ENCODE measurements at places on chromosomes 5 and 9.

DNA sequence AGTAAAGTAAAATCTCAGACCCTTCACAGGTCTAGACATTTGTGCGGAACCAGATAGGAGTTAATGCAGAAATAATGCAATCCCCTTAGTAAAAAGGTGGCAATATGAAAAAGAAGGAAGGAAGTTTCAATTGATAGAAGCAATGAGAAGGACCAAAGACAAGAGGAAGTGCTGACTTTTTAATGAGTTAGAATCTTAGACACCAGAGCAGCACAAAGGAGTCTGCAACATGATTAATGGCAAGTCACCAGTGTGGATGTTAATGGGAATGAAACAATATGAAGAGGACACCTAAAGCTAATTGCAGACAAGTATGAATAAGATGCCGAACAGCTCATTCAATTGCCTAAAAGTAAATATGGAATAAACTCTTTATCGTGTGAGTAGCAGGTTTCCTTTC is 50.9 kb downstream of the MEGF9 start:
- H3K36me3 ChIP-seq: no peaks in the 10 kb centered on the region
- DNase-seq: no peak
- no peak overlapping the region for H3K4me3 ChIP-seq

- H3K4me1 ChIP-seq: peaks cover 25% of the 10 kb centered on the region
- DNase-seq: no peak
- H3K4me3 ChIP-seq: no peak overlapping the region
- H3K27ac ChIP-seq: no peak overlapping the region
These were observed 1.4 kb upstream of the SPATA6L start for GRCh38 chr9:4667681-4668080.

DNA sequence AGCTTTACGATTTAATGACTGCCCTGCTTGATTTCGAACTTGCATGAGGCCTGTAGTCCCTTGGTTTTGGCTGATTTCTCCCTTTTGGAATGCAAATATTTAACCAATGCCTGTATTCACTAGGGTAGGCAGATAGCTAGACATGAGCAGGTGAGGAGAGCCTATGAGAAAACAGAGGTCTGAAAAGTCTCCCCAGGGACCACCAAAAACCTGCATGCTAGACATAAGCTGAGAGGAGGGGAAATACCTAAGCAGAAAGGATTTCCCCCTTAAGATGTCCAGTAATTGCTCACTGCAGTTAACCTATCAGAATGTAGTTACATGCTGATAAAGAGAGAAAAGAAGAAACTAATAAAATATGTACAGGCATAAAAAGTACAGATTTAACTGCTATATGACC is 667.4 kb upstream of the SEMA6A start:
- no peak overlapping the region for H3K4me3 ChIP-seq
- no peaks in the 10 kb centered on the region for H3K4me1 ChIP-seq
- H3K27ac ChIP-seq: no peak overlapping the region
- H3K36me3 ChIP-seq: no peaks in the 10 kb centered on the region
- DNase-seq: no peak
- no peaks in the 10 kb centered on the region for H3K27me3 ChIP-seq

DNA sequence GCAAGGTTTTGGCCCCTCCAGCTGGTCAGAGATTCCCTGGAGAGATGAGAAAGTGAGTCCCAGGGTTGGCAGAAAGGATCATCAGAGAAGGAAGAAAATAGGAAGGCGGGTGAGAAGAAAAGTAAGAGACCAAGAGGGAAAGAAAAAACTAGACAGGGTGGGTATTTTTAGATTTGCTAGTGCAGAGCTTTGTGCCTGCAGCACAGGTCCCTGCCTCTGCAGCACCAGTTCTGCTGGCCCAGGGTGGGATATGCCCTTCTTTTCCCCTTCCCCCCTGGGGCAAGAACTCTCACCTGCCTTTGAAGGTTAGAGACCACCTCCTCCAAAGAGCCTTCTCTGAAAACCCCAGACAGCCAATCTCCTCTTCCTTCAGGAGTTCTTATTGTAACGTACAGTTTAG is 90.3 kb upstream of the EGFLAM start:
- H3K36me3 ChIP-seq: no peaks in the 10 kb centered on the region
- no peaks in the 10 kb centered on the region for H3K4me1 ChIP-seq
- H3K4me3 ChIP-seq: no peak overlapping the region
- no peak overlapping the region for H3K27ac ChIP-seq

DNA sequence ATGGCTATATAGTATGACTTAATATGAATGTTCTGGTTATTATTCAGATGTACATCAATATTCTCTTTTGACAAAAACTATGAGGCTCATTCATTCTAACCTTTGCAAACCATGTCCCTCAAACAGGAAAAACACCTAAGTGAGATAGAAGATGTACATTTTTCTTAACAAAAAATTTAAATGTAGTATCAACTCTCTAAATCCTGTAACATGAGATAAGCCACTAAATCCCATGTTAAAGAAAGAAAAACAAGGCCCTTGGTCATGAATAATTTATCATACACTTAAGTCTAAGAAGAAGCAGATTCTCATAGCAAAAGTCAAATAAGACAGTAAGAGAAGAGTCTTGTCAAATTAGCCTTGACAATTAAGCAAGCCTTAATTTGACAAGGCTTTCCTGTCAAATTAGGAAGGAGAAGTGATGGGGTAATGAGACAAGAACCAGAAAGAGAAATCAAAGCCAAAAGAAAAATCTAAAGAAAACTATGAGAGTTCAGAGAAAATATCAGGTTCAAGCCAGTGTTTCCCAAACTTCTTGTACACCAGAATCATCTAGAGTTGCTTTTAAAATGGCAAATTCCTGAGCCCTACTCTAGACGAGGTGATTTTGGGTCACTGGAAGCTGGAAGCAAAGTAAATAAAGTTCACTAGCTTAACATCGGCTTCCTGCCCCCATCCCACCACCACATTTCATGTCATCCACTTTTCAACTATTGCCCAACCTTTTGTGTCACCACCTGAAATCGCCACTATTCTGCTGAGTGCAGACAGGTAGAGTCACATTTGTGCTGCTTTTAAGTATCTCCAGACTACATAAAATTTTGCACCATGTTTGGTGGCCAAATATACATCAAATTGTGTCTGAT is 76.5 kb downstream of the NR6A1 start:
- no peaks in the 10 kb centered on the region for H3K27me3 ChIP-seq
- no peak for DNase-seq
- no peak overlapping the region for H3K4me3 ChIP-seq
- H3K36me3 ChIP-seq: no peaks in the 10 kb centered on the region

DNA sequence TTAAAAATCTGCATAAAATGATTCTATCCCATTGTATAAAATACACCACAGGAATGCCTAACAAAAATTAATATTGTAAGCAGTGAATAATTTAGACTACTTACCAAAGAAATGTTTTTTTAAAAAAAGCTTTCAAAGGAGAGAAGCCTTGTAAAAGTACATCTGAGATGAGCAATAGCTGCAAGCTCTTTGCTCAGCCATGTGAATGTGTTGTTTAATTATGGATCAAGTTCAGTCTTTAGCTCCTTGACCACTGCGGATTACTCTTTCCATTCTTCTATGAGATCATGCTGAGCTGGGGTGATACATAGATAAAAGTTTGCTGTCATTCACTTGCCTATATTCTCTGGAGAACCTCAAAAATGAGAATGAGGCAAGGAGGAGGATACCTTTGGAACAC is 782.4 kb upstream of the ZNF608 start:
- no peak overlapping the region for H3K27ac ChIP-seq
- no peaks in the 10 kb centered on the region for H3K36me3 ChIP-seq
- no peak overlapping the region for H3K4me3 ChIP-seq
- no peaks in the 10 kb centered on the region for H3K4me1 ChIP-seq
- no peaks in the 10 kb centered on the region for H3K27me3 ChIP-seq

GRCh38 chr5:135046661-135047346 is 12.8 kb upstream of the PITX1 start:
- DNase-seq: no peak
- no peaks in the 10 kb centered on the region for H3K4me1 ChIP-seq
- H3K36me3 ChIP-seq: no peaks in the 10 kb centered on the region

DNA sequence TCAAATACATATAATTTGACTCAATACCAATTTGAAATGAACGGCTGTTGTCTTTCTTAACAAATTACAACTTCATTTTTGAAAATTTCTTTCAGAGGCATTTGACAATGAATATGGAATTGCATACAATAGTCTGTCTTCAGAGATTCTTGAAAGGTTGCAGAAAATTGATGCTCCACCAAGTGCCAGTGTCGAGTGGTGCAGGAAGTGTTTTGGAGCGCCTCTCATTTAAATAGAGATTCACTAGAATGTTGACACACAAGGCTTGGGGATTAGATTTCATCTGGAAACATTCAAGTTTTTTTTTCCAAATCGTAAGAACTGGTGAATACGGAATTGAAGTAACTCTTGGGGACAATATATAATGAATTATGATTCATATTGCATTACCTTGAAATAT is 8.1 kb downstream of the RPS6 start:
- H3K4me1 ChIP-seq: no peaks in the 10 kb centered on the region
- H3K27me3 ChIP-seq: no peaks in the 10 kb centered on the region
- H3K27ac ChIP-seq: no peak overlapping the region
- no peak for DNase-seq

DNA sequence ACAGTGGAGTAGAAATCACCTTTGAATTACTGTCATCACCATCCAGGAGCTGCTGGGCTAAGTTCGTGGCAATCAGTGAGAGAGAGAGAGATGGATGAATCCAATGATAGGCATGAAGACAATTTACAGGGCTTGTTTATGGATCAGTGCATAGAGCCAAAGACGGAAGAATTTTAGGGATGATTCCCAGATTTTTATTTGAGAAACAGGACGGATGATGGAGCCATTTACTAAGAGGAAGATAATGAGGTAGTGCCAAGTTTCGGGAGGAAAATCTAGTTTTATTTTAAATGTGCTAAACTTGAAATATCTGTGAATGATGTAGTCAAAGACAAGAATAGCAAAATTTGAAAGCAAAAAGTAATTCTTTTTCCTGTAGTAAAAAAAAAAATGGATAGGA is 394.2 kb upstream of the PAPPA start:
- no peaks in the 10 kb centered on the region for H3K27me3 ChIP-seq
- H3K4me3 ChIP-seq: no peak overlapping the region
- H3K27ac ChIP-seq: no peak overlapping the region
- no peak for DNase-seq
- no peaks in the 10 kb centered on the region for H3K36me3 ChIP-seq

DNA sequence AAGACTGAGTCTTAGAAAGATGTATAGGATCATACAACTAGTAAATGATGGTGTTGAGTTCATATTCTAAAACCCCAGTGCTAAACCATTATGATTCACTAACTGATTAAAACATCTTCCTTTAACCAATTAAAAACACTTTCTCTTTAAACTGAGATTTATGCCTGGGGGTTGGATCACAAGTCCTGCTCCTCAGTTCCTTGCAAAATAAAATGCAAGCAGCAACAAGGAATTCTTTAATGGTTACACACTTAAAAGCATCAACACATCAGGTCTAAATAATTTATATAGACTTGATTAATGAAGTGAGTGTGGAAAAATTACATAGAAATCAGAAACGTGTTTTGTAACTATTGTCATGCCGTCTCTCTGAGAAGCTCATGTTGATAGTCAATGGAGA is 189.2 kb downstream of the TARS1 start:
- H3K27me3 ChIP-seq: peaks cover 3% of the 10 kb centered on the region
- no peak overlapping the region for H3K4me3 ChIP-seq
- no peaks in the 10 kb centered on the region for H3K4me1 ChIP-seq
- DNase-seq: no peak
- H3K36me3 ChIP-seq: no peaks in the 10 kb centered on the region
- no peak overlapping the region for H3K27ac ChIP-seq

- H3K36me3 ChIP-seq: no peaks in the 10 kb centered on the region
- DNase-seq: no peak
- H3K4me3 ChIP-seq: peak overlapping the region; percentile 49
- no peaks in the 10 kb centered on the region for H3K27me3 ChIP-seq
- peaks cover 6% of the 10 kb centered on the region for H3K4me1 ChIP-seq
These were observed 29.2 kb upstream of the IL31RA start for GRCh38 chr5:55821731-55822512.

DNA sequence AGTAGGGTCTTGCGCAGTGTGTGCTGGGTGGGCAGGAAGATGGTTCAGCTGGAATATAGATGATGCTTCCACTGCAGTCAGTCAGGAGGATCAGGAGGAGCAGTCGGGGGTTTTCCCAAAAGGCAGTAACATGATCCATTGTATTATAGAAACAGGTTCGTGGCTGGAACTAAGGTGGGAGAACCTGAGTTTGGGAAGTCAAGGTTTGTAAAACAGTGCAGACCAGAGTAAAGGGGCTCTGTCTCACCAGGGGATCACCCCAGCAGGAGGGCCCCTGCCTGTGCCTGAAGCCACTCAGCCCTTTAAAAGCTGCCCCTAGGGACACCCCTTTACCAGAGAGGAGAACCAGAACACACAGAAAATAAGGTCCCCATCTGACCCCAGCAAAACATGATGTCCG is 213.4 kb downstream of the AUH start:
- no peaks in the 10 kb centered on the region for H3K4me1 ChIP-seq
- no peak for DNase-seq
- H3K27ac ChIP-seq: no peak overlapping the region
- H3K27me3 ChIP-seq: no peaks in the 10 kb centered on the region

DNA sequence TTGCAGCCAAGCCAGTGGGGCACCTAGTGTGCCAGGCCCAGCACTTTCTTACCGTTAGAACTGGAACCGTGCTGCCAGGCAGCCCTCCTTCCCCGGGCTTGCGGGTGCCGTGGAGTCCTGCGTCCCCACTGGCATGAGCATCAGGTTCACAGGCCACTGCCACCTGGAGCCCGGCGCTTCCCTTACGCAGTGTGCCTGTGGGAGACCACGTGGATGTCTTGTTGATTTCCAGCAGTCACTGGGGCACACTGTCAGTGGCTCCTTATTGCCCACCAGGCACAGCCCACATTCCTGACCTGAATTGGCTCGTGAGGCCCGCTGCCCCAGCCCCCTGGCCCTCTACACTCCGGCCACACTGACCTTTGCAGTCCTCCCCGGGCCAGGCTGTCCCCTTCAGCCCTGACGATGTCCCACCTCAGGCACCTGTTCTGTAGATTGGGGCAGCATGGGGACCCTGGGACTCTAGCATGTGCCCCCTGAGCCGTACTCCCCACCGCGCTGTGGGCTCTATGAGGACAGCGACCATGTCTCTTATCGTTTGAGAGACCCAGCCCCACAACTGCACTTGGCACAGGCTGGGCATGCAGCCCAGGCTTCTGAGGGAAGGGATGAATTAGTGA is 10.4 kb upstream of the CEL start:
- no peak for DNase-seq
- no peak overlapping the region for H3K4me3 ChIP-seq
- H3K27me3 ChIP-seq: no peaks in the 10 kb centered on the region
- H3K4me1 ChIP-seq: no peaks in the 10 kb centered on the region
- peaks cover 77% of the 10 kb centered on the region for H3K36me3 ChIP-seq
- no peak overlapping the region for H3K27ac ChIP-seq

- H3K27me3 ChIP-seq: no peaks in the 10 kb centered on the region
- H3K4me3 ChIP-seq: no peak overlapping the region
- DNase-seq: no peak
- H3K4me1 ChIP-seq: peaks cover 2% of the 10 kb centered on the region
- H3K27ac ChIP-seq: no peak overlapping the region
- no peaks in the 10 kb centered on the region for H3K36me3 ChIP-seq
These were observed 25.5 kb downstream of the ABHD17B start for GRCh38 chr9:71885467-71885866.

- no peak for DNase-seq
- H3K36me3 ChIP-seq: no peaks in the 10 kb centered on the region
- H3K27ac ChIP-seq: no peak overlapping the region
These were observed 166.6 kb downstream of the FANCC start for GRCh38 chr9:95150903-95151302.
